ENCODE measurements at places on chromosomes 3 and 15.

DNA sequence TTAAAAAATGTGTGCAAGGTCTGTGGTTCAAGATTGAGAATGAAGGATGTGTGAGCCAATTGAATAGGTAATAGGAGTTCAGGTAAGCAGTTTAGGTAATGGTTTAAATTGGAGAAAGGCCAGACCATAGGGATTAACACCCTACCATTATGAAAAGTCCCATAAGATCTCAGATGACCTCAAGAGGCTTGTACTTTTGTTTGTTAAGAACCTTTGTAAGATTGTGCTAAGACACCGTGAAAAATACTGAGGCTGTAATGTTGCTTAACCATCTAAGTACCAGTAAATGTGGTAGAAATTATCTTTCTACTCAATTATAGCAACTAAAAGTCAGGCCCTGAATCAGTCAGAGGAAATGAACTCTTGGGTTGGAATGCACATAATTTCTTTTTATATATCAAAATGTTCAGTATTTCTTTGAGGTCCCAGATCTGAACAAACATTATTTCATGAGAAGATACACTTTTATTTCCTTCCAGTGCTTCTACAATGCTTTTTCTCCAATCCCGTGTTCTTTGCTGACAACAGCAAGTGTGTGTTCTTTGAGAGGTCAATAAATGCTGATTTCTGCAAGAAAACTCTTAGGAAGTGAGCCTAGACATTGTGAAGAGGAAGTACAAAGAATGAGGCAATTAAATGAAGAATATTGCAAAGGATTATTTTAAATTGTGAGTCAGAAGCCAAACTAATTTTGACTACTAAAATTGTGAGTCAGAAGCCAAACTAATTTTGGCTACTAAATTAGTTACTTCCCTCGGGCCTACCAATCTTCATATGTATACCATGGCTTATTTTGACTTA, 66.4 kb downstream of the TCF12 start:
- no peak for DNase-seq

GRCh38 chr3:17752876-17753631, 10.6 kb upstream of the TBC1D5 start:
- no peak for DNase-seq

GRCh38 chr3:42898896-42899675, 6.9 kb upstream of the ZNF662 start:
- DNase-seq: no peak

DNA sequence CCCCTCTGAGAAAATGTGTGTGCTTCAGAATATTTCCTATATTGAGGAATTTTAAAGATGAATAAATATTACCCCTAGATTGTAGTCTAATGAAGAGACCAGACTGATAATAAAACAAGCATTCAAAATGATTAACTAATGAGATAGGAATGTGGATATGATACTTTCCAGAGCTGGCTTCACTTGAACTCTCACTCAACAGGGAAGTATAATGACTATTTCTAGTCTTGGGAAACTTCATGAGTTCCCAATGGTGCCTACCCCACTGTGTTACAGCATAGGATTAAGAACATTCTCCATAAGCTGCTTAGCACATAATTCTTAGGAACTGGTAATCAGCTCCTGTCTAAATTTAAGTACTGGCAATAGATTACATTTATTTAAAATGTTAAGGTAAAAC, 261.5 kb upstream of the ZNF385D start:
- DNase-seq: no peak

GRCh38 chr3:172129850-172130716, 90.7 kb downstream of the FNDC3B start:
- no peak for DNase-seq

DNA sequence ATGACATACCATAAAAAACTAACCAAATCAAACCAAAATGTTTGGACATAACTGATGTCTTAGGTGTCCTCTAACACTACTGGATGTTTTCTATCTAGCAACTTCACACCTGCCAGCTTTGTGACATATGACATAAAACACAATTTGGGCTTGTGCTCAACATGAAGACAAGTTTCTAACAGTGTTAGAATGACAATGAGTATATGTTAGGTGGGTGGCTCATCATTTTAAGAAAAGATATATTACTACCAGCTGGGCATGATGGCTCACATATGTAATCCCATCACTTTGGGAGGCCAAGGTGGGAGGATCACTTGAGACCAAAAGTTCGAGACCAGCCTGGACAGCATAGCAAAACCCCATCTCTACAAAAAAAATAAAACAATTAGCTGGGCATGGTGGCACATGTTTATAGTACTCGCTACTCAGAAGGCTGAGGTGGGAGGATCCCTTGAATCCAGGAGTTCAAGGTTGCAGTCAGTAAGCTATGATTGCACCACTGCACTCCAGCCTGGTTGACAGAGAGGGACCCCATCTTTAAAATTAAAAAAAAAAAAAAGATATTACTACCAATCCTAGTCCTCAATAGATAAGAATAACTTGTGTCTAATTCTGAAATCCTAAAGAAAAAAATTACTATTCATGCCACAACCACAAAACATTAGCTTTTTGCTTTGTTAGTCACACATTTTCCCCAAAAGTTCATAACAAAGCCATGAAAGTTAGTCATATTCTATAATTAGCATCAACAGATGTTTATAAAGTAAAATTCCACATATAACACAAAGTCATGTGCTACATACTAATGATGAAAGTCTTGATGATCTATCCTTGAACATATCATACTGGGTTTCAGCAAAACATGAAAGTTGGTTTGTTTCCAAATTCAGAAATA, 59.9 kb downstream of the LRRFIP2 start:
- DNase-seq: no peak

DNA sequence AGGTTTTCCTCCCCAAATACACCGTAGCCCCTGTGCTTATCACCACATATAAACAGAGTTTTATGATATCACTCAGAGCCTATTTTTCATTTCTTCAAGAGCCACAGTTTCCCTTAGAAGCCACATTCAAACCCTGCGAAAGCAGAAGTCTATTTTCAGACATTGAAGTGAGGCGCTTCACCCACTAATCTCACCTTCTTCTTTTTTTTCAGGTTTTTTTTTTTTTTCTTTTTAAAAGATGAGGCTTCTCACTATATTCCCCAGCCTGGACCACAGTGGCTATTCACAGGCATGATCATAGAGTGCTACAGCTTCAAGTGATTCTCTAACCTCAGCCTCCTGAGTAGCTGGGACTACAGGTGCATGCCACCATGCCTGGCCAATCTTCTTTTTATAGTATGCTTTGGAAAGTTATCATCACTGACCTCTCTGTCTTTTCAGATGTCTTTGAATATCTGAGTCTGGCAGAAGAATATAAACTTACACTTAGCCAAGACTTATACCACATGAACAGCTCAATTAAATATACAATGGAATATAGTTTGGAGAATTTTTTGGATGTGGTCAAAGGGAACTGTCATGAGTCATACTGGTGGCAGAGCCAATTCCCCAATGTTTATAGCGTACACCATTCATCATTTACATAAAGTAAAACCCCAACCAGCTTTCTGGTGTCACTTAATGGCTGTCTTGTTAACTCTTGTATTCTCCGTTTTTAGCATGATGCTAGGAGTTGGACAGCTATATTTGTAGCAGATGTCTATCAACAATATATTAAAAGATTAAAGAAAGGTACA, 59.7 kb upstream of the CCDC50 start:
- no peak for DNase-seq

- no peak for DNase-seq
Measured at GRCh38 chr3:194828926-194829325, 143.2 kb downstream of the FAM43A start.
